ENCODE measurements at places on chromosomes 3 and 15.

DNA sequence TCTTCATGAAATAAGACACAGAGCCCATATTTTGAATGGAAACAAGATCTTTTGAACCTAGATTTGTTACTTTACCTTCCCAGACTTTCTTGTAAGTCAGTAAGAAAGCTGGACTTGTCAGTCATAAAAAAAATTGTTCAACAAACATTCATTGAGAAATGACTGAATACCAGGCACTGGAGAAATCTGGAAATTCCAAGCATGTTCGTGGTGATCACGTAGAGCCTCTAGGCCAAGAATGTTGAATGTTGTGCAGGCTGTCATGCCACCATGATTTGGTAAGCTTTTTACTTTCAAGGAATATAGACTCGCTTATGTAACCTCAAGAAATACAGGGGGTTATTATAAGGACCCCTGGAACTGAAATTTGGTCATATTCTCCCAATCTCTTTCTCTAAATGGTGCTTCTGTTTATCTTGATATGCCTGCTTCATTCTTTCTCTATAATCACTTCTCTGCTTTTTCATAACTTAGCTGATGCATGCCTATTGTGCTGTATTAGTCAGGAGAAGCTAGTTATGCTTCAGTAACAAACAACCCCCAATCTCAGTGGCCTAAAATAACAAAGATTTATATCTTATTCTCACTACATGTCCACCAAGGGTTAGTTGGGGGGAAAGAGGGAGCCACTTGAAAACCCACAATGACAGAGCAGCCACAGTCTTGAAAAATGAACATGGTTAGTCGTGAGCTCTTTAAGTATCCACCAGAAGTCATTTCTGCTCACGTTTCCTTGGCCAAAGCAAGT, 3.4 kb upstream of the TPM1 start:
- DNase-seq, result no peak

DNA sequence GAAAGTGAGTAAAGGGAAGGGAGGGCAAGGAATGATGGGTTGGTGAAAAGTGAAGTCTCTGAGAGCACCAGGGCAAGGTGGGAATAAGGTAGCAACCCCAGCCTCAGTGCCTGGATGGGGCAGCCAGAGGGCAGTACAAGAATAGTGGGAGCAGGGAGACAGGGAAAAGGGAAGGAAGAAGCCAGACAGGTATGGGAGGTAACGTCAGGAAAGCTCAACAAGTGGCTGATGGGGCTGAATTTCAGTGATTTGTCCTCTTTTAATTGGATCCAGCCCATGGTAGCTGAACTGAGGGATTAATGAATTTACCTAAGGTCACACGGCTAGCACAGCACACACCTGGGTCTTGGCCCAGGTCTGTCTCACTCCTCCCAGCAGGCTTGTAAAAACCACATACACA, 12.6 kb downstream of the RORA start:
- no peak for DNase-seq

DNA sequence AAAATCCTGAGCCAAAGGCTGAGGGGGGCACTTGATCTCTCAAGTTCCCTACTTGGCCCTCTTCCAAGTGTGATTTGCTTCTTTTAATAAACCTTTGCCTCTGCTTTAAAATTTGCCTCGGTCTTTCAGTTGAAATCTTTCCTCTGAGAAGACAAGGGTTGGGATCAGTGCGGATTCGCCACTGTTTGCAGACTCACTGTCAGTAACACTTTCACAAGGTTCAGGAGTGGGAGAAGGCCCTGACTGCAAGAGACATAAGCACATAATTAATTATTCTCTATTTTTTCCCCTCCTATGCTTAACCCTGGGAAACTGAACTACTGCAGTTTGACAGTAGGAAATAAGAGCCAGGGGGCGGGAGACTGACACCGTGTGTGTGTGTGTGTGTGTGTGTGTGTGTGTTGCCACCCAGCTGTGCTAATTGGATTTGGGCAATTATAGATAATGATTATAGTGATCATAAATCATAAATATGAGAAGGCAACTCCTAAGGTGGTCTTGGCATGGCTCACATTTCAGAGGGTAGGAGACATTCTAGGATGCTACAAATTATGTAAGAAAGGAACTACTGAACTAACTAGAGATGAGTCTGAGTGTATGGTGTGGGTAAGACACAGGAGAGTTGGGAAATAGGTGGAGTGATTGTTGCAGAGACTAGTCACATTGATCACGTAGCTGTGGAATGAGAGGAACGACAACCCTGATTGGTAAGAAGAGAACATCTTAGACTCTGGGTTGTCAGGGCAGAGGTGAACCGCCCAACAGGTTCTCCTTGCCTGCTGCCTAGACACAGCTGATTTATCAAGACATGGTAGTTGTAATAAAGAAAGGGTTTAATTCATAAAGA, 5.5 kb upstream of the ZNF662 start:
- no peak for DNase-seq

- no peak for DNase-seq
Measured at GRCh38 chr3:137163241-137163871, 205.6 kb downstream of the IL20RB start.

DNA sequence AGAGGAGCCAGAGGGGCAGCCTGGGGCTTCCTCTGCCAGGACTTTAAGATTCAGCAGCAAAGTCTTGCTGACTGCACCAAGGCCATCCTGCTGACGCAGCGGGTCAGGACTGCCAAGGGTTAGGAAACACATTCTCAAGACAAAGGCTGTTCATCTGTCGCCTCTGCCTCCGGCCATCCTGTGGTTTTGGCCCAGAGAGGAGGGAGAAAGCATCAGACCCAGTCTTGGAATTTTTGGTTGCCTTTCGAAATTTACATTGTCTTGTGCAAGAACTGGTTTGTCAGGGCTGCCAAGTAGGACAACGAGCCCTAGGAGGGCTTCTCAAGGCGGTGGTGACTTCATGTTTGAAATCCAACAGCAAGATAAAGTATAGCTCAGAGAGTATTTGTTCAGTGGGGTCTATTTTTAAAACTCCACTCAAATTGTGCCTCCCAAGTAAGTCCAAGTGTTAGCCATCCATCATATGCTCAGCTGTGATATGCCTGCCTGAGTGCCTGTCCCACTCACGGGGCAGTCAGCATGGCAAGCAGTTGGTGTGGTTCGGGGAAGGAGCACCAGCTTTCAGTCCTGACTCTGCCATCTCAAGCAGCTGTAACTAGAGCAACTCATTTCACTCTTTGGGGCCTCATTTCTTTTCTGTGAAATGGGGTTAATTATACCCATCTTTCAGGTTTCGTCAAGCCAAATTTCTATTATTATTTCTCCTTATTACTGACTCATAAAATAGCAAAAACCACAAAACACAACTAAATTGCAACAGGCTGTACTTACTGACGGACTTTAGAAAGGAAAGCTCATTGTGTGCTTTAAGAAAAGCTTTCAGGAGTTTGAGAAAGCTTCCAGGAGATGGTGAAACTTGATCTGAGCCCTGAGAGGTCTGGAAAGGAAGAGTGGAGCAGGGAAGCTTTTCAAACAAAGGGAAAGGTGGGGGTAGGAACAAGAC, 42.4 kb upstream of the RHO start:
- no peak for DNase-seq

- no peak for DNase-seq
Measured at GRCh38 chr3:58035524-58036255, 27.5 kb downstream of the FLNB start.

DNA sequence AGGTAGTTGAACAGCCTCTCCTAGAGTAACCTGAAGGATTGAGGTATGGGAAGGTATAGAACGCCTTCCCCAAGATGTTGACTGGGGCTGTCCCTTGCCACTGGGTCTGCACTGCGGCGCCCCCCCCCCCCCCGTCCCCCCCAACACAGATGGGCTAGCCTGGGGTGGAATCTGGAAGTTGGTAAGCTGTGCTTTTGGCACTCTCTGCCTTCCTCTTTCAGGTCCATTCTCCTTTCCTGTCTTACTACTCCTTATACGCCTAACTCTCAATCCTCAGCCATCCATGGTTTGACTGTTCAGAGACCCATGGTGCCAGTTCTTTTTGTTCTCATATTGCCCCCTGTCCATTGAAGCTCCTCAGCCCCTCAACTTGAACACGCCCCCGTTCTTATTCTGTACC, 42.8 kb downstream of the MAP2K1 start:
- DNase-seq, result no peak

- no peak for DNase-seq
Measured at GRCh38 chr15:98505611-98506031, 142.7 kb upstream of the IGF1R start.

DNA sequence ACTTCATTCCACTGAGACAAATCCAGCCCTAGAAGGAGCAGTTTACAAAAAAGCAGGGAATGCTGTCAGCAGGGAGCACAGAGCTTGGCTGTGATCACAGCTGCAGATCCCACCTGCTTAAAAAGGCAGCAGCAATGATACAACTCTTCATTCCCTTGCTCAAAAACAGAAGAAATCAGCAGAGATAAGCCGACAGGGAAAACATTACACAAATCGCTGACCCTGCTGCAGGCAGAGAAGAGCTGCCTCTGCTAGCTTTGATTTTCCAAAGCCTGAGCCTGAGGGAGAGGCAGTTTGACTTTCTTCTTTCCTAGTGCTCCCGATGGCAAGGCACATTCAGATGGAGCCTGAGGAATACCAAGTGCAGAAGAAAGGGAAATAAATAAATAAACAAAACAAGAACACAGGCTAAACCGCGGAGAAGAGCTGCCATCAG, 80.2 kb downstream of the SHQ1 start:
- DNase-seq, result no peak

DNA sequence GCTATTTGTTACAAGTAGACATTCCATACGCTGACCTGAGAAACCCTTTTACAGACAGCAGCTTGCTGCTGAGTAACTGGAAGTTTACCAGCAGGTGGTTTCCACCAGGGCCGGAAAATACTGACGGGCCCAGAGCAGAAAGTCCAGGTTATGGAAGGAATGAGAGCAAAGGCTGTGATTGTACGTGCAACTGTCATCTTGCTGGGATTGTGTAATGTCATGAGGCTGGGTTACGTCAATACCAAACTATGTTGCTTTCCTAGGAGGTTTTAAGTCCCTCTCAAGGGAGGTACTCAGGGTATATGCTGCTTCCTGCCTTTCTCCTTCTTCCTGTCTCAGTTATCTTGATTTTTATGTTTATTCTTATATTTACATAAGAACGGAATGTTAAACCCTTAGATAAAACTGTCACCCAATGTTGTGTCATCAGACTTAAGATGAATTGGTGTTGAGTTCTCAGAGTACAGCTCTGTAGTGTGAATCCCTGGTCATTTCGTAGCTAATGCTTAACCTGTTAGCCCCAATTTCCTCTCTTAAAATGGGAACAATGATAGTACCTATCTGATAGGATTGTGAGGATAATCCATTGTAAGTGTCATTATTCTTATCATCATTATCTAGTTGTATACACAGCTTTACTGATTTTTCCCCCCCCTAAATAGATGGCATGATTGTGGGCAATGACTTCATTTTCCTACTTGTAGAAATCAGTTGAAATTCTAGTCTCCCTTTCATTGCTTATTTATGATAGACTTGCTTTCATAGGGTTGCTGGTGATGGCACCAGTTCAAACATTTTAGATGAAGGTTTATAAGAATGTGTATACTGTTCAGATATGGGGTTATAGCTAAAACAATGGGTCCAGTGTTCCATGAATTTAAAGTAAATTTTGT, 101.4 kb downstream of the FNDC3B start:
- no peak for DNase-seq

DNA sequence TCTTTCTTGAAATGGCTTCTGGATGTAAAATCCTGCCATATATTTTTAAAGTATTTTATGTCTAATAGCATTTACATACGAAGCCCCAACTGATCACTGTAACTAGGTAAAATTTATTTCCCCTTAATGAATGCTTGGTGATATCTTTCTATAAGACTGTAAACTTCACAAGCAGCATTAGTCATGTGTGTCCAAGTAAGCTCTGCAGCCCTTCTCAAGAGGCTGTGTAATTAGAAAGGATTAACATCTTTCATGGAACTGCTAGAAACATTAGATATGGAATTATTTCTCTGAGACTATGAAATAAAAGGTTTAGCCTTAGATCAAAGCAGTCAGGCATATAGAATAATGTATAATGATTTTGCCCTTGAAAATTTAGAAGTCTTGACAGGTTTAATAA, 143.3 kb downstream of the EPHA3 start:
- DNase-seq, result no peak

DNA sequence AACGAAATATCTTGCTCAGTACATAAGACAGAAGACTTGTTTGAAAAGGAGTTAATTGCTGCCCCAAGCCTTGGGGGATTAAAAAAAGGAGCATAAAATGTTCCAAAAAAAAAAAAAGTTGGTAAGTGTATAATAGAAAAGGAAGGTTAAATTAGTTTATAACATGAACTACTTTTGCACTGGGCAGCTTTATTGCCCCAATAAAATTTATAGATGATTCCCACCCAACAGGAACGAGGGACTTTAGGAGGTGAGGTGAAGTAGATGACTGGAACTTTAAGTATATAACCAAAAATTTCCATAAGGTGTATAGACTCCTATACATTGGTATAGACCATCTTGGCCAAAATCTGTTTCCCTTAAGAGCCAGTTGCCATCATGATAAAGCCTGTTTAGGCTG, 14.8 kb downstream of the PPP2R3A start:
- DNase-seq, result no peak

- no peak for DNase-seq
Measured at GRCh38 chr3:159323848-159324247, 522.0 kb downstream of the MFSD1 start.

- DNase-seq, result no peak
Measured at GRCh38 chr15:31831596-31831995, 198.7 kb upstream of the CHRNA7 start.

DNA sequence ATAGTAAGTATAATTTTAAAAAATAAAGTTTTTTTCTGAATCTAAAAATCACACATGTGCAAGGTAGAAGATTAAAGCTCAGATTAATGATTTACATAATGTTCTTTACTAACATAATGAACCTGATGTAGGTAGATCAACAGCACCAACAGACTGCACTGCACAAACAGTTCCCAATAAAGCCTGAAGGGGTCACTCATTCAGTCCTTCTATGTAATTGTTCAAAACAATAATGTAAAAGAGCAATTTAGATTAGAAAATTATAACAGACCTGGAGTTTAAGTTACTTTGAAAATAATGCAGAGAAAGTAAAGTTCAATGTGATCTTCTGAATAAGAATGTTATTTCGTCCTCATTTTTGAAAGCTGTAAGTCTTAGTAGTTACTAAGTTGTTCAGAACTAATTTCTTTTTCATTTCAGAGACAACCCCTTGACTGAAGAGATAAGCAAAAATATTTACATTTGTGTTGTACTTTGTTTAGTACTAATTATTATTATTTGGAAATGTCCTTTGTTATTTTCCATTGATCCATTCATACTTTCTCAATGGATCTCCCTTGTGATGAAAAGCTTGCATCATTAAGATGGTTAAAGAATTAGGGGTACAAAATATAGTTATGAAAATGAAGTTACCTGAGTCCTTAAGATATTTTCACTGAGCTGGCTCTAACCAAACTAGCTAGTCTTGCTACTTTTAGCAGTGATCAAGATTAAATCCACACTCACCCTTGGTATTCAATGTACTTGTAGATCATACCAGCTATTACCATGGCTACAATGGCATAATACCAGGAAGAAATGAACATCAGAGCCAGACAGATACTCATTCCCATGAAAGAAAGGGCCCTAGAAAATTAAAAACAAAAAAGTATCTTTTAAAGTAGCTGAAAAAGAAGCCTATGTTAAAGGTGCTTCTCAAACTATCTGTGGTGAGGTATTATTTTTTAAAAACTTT, 16.8 kb downstream of the EMC4 start:
- peak; percentile 26 for DNase-seq

Measured in activated CD4-positive, alpha-beta T cell treated with anti-CD3 and anti-CD28 coated beads, Interleukin-2, amount 50 U/mL, for 4 hours (primary cell).